ENCODE measurements at places on chromosomes 5 and 9.
A peak's percentile ranks its signal among the peaks of the same experiment; 100 is the strongest.

GRCh38 chr9:132348676-132349075, 6.1 kb downstream of the SETX start:
- DNase-seq = no peak

- no peak for DNase-seq
These were observed 270.9 kb downstream of the GAS1 start for GRCh38 chr9:86676396-86676795.

GRCh38 chr5:82151204-82151603, 127.0 kb downstream of the RPS23 start:
- DNase-seq = no peak

GRCh38 chr9:4890242-4890641, 94.8 kb upstream of the JAK2 start:
- DNase-seq = no peak

GRCh38 chr5:36521838-36522745, 84.3 kb upstream of the SLC1A3 start:
- no peak for DNase-seq

DNA sequence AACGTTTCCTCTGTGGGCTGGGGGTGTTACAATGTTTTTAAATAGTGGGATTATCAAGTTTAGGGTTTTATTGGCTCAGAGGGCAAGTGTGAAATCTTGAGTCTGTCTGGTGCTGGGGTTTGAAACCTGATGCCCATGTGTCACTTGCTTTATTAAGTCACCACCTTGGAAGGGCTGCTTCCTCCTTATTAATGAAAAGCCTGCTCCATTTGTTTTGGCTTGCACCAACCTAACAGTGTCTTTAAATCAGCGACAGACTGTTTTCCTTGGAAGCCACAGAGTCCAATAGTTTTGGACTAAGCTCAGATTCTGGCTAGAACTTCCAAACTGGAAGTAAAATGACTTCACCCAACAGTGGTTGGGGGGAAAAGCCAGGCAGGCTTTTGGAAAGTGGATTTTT, 10.7 kb upstream of the PALM2AKAP2 start:
- DNase-seq = no peak

DNA sequence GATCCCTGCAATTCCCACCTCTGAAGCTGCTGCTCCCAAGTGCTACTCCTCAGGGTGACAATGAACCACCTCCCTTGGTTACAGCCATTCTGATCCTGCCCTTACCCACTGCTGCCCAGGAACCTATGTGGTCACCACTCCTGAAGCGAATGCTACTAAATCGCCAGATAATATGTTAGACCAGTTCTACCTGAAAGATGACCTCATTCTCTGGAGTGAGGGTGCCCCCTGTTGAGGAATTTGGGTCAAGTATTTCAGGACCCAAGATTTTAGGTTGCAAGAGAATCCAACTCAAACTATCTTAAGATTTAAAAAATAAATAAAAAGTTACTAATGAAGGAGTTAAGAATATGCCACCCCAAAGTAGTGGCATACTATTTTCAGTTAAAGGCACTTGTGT, 5.8 kb upstream of the SNAPC3 start:
- peak; percentile 43 for DNase-seq

DNA sequence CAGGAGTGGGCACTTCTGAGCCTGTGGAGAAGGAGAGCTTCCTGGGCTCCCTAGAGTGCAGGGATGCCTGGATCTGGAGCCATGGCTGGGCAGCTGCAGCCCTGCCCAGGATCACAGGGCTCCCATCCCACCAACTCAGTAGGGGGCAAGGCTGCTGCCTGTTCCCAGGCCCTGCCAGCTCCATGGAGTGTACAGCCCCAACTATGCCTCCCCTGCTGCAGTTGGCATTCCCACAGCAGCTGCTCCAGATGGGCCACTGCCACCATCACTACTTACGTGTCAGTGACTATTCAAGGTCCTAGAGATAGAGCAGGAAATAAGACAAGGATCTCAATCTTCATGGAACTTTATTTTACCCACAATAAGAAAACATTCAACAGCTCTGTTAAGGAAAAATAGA, 107.1 kb upstream of the TNPO1 start:
- no peak for DNase-seq

- no peak for DNase-seq
These were observed 30.4 kb downstream of the ELL2 start for GRCh38 chr5:95931079-95931833.

DNA sequence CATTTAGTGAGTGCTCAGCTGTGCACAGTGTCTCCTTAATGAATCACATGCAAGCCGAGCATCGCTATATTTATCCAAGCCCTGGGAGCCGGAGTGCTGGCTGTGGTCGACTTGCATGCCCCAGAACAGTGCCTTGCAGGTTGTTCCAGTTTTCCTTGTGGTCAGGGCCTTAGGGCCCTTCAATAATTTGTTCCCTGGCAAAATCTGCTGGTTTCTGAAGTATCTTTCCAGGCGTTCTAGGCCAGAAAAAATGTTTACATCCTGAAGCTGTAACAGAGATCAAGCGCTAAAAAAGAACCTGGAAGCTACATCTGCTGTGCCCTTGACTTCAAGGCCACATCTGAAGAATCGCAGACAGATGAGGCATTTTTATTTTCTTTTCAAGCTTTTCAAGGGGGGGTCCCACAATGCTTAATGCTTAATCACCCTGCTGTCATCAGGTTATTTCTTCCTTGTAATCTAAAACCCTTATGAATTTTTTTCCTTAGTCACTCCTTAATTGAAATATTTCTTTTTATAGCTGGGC, 105.8 kb downstream of the DOCK2 start:
- no peak for DNase-seq

GRCh38 chr9:134647359-134648080, 5.9 kb downstream of the COL5A1 start:
- no peak for DNase-seq

DNA sequence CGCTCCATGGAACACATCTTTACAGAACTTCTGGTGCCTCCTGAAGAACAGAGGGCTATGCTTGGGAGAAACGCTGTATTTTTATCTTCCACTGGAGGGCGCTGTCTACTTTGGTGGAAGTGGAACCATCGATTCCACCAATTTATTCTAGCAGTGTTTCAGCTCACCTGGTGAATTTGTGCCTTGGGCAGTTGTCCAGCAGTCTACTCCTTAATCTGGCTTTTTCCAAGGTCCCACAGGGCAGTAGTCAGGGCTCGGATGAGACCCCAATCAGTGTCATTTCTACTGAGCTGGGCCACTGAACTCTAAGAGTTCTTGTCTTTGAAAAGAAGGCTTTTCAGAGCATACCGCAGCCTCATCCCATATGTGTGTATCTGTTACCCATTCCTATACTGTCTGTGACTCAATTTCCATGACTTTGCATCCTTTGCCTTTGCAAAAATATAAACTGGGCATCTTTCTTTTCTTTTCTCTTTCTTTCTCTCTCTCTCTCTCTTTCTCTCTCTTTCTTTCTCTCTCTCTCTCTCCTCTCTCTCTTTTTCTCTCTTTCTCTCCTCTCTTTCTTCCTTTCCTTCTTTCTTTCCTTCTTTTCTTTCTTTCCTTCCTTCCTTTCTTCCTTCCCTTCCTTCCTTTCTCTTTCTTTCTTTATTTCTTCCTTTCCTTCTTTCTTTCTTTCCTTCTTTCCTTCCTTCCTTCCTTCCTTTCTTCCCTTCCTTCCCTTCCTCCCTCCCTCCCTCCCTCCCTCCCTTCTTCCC, 138.4 kb upstream of the ZNF618 start:
- peak; percentile 46 for DNase-seq

GRCh38 chr5:148807851-148808250, 18.6 kb upstream of the ADRB2 start:
- peak; percentile 48 for DNase-seq

GRCh38 chr5:40386289-40386688, 293.4 kb upstream of the PTGER4 start:
- peak; percentile 90 for DNase-seq

- no peak for DNase-seq
These were observed 7.2 kb upstream of the LHFPL2 start for GRCh38 chr5:78655746-78656290.

DNA sequence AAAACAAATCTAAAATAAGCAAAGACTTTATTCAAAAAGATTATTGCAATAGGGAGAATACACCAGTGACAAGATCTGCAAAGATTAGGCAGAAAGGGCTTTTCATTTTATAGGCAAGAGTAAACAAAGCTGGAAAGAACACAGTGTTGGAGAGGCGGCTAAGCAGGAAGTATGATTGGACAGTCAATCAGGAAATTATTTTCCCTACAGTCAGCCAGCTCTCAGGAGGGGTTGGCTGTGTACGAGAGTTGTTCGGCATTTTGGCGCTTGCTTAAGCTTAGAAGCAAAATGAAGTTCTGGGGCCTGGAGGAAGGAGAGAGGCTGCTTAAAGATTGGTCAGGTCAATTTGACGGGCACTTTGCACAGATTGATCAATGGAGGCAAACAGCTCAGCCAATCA, 1030.5 kb downstream of the TLE4 start:
- DNase-seq = no peak

DNA sequence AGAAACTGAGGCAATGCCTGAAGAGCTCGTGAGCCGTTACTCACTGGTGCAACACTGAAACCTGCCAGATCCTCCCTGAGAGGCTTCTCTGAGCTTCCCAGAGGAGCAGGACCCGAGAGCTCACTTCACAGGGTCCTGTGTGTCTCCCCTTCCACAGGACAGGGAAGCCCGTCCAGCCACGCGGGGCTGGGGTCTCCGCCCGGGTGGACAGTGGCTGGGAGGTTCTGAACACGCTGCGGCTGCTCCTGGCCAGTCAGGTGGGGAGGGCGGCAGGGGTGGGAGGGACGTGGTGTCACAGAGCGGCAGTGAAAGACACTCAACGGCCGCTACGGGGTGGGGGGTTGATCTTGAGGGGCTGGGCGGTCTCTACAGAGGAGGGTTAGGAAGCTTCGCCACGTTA, 290 bp upstream of the ZDHHC11 start:
- DNase-seq = no peak

DNA sequence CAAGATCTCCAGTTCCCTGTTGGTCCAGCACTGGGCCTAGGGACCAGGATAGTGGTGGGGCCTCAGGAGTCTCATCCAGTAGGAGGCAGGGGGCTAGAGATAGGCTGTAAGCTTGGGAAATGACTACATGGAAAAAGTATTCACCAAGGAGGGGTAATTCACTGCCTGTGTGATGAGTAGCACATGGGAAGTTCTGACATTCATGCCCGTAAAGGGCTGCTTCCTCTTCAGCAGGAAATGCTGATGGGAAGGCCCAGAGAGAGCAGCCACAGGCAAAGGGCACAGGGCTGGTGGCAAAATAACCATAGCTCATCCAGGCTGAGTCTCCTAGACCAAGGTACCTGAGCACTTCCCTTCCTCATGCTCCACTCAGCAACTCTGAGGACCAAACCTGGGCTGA, 23.1 kb upstream of the FRRS1L start:
- DNase-seq = no peak

- no peak for DNase-seq
These were observed 34.0 kb downstream of the GLRX start for GRCh38 chr5:95788493-95788892.

Data from activated CD4-positive, alpha-beta T cell treated with anti-CD3 and anti-CD28 coated beads, Interleukin-2, Interleukin-6, amounts not matched to agents 100 ng/mL and 50 ng/mL, durations not matched to agents 16 hours and 8 hours (primary cell).